ENCODE measurements at places on chromosomes 2 and 18. TPM values are rescaled to one million over a fixed set of nuclear protein-coding genes. Genes with fewer than 3 reads are reported as not detected.

Gene LIPG
- total RNA-seq, result not detected

Gene VSNL1
- total RNA-seq, result not detected

Gene LBH
- 68.5 TPM for total RNA-seq

Gene FASTKD1
- 45.2 TPM for total RNA-seq

Gene SERPINB12
- total RNA-seq, result not detected

Gene TNS1
- total RNA-seq, result 4.4 TPM

Gene CYP27C1
- total RNA-seq, result not detected

Gene KIAA2012
- total RNA-seq, result 0.05 TPM

Gene GNLY
- 1,915 TPM for total RNA-seq

Gene UGT1A8
- not detected for total RNA-seq

Gene NHEJ1
- 19.4 TPM for total RNA-seq

Gene RFTN2
- not detected for total RNA-seq

Gene RNF149
- total RNA-seq, result 100 TPM

Gene VWC2L
- not detected for total RNA-seq

Gene FAM228A
- not detected for total RNA-seq

Gene IL1F10
- total RNA-seq, result not detected

Gene VWA3B
- total RNA-seq, result not detected

Gene NEU4
- total RNA-seq, result not detected

Gene STAT4
- total RNA-seq, result 109 TPM

Gene LPIN2
- 77.6 TPM for total RNA-seq

Gene TBR1
- 0.05 TPM for total RNA-seq

Gene ESPNL
- total RNA-seq, result 0.05 TPM

Gene SCYGR1
- total RNA-seq, result not detected

Gene SP140
- total RNA-seq, result 132 TPM

Gene SPOPL
- 15.3 TPM for total RNA-seq

Gene ADAM23
- total RNA-seq, result 0.32 TPM

Gene CLHC1
- total RNA-seq, result 15.1 TPM

Gene CCDC141
- 8.8 TPM for total RNA-seq

Gene VIL1
- total RNA-seq, result not detected

Gene AMER3
- total RNA-seq, result not detected

Gene UGT1A5
- not detected for total RNA-seq

Gene ZNF521
- not detected for total RNA-seq
